Amygdala (tissue), 56 donors: ENCODE measurements at places on chromosomes 12 and 14.

DNA sequence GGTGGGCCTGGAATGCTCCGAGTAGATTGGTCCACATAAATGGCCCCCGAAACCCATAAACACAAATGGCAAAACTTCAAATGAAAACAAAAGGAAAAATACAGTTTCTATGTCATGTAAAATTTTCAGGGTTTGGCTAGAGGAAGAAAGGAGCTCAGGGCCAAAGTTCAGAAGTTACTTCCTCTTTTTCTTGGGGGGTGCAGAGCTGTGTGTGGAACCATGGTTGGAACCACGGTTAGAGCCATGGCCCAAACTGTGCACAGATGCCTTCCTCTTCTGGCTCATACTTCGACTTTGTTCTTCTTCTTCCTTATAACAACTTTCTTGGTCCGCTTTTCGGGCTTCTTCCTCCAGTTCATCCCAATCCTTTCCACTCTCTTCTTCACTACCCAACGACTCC, 51.7 kb downstream of the MGST1 start:
- DNase-seq, result no peak

DNA sequence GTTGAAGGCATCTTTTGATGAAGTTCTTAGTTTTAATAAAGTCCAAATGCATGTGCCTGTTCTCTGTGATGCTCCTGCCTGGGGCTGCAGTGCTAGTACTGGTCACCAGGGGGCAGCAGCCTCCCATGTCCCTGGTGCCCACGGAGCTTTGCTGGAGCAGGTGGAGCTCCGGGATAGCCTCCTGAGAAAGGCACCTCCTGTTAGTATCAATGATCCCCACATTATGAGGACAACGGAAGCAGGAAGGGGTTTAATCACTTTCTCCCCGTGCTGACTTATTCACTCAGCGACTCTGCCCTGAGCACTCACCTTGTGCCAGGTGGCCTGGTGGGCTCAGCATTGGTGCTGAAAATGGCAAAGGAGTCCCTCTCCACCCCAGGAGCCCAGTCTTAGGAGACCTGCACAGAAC, 123.0 kb upstream of the PZP start:
- peak; percentile 25 for DNase-seq

GRCh38 chr14:105068818-105069217, 3.6 kb upstream of the GPR132 start:
- no peak for DNase-seq

GRCh38 chr14:102517392-102518062, 8.0 kb upstream of the ANKRD9 start:
- no peak for DNase-seq

- DNase-seq, result no peak
Observed at GRCh38 chr14:79825046-79825521, 386.2 kb downstream of the DIO2 start.

DNA sequence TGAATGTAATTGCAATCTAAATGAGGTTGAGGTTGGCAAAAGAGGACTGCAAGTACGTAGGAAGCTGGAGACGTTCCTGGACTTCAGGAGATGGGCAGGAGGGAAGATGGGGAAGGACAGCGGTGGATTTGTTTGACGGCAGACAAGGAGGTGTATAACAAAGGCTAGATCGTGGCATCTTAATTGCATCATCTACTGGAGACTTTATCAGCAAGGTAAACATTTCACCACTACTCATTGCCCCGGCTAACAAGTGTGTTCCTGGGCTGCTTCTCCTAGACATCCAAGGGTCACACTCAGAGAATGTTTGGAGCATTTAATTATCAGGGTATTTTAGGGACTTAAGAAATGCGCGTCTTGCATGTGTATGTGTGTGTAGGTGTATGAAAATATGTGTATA, 128.5 kb downstream of the KCNK10 start:
- no peak for DNase-seq

GRCh38 chr12:119949145-119949544, 39.9 kb upstream of the BICDL1 start:
- no peak for DNase-seq

GRCh38 chr14:30005114-30005808, 77.6 kb upstream of the PRKD1 start:
- no peak for DNase-seq

DNA sequence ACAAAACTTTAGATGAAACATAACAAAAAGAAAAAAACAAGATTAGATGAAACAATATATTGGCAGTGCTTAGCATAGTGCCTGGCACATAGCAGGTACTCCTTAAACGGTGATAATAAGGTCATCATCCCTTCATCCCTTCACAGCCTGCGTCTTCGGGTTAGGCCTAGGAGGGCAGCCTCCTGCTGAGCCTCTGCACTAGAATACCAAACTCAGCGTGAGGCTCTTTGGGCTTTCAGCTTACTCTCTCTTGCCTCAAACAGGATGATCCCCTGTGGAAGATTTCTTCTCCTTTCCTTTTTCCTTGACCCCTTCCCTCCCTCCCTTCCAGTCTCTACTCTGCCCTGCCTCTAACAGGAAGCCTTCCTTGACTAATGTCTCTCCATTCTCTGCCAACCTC, 14.4 kb upstream of the FIGNL2 start:
- DNase-seq, result no peak

DNA sequence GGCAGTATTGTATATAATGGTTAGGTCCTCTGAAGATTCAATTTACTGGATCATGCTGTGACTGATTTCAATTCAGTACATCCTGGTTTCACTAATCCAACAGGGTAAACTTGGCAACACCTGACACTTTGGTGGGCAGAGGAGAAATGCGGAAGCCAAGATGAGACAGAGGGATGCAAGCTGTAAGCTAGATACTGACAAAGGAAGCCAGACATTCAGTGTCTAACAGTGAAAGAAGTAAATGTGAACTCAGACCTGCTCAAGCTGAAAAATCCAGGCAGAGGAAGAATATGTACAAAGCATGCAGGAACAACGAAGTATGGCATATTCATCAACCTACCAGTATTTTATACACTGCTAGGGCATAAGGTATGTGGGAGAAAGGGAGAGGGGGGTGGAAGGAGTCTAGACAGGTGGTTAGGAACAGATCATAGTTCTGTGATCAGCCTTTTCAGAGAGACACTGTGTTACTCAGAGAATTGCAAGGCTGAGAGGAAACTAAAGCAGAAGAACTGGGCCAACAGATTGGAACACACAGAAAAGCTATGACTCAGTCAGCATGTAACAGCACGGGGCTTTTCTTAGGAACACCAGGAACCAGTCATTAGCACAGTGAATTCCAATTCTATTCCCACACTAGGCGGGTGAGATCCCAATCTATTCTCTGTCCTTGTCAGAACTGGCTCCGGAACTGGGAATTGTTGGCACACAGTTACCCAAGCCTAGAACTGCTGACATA, 40.3 kb downstream of the NELL2 start:
- DNase-seq, result no peak

GRCh38 chr14:37037636-37038387, 134.6 kb downstream of the SLC25A21 start:
- DNase-seq, result no peak

DNA sequence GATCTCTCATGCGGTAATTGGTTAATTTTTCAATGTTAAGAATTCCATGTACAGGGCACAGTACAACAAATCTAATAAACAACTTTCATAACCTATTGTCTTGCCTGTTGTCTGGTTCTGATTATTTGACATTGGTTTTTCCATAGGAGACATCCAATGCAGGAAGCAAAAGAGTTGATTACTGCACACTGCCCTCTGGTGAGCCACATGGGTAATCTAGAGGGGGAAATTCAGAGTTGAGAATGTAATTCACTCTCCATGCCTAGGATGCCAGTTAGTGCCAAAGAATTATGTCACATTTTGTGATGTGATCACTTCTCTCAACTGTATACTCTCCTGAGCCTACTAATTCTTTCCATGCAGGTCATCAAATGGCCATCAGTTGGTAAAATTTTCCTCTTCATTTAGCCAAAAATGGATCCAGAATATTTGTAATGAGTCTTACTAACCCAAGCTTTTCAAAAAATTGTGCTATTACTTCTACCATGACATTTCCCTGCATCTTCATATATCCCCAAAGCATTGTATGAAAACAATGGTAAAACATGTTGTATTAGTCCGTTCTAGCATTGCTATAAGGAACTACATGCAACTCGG, 17.7 kb upstream of the CCDC91 start:
- no peak for DNase-seq

DNA sequence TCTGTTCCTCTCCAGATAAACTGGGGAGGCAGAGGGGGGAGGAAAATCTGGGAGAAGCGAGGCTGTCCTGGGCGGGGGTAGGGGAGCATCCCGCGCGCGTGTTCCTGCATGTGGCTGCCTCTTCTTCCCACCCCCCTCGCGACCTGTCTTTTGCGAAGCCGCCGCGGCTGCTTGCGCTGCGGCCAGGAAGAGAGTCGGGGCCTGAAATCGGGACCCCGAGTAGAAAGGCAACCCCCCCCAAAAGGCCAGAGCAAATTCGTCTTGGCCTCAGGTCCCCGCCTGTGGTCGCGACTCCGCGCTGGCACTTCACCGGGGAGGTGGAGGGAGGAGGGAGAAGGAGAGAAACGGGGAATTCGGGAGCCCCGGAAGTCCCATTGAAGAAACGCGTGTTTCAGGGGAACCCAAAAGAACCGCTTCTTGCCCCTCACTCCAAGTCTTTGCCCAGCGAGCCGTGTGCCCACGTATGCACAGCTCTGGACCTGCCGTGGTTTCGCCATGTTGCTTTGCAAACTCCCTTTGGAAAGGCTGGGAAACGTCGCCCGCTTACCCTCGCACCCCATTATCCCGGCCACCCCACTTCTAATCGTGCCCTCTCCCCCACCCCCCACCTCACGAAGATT, 944 bp downstream of the CCND2 start:
- no peak for DNase-seq

DNA sequence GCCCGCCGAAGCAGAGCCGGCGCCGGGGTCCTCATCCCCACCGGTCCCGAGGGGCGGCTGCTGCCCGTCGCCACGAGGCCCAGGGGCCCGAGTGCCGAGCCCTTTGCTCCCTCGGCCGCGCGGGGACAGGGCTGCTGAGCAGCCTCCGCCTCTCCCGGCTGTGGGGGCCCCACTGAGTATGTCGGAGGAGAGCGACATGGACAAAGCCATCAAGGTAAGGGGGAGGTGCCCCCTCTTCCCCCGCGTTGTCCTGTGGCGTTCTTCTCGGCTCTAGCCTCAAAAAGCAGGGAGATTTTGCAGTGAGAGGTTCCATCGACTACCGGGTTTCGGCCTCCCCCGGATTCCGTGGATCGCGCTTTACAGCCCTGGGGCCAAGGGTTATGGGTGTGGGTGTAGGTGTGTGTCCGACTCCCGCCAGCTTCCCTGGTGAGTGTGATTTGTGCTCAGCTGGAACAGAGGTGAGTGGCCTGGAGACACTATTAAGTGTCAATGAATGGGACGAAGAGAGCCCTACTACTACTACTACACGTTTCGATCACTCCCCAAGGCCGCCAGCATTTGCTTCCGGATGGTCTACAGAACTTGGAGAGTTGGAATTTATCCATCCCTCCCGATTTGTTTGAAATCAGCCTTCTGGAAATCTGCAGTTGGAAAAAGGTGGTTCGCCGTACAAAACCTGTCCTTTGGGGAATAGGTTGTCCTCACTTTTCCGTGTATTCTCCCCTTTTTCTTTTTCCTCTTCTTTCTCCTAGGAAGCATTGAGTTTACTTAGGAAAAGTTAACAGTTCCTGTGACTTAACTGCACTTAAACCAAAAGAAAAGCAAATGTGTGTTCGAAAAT, 748 bp downstream of the MAPKAPK5 start:
- DNase-seq, result no peak

GRCh38 chr12:101942250-101942605, 64.8 kb downstream of the DRAM1 start:
- no peak for DNase-seq

DNA sequence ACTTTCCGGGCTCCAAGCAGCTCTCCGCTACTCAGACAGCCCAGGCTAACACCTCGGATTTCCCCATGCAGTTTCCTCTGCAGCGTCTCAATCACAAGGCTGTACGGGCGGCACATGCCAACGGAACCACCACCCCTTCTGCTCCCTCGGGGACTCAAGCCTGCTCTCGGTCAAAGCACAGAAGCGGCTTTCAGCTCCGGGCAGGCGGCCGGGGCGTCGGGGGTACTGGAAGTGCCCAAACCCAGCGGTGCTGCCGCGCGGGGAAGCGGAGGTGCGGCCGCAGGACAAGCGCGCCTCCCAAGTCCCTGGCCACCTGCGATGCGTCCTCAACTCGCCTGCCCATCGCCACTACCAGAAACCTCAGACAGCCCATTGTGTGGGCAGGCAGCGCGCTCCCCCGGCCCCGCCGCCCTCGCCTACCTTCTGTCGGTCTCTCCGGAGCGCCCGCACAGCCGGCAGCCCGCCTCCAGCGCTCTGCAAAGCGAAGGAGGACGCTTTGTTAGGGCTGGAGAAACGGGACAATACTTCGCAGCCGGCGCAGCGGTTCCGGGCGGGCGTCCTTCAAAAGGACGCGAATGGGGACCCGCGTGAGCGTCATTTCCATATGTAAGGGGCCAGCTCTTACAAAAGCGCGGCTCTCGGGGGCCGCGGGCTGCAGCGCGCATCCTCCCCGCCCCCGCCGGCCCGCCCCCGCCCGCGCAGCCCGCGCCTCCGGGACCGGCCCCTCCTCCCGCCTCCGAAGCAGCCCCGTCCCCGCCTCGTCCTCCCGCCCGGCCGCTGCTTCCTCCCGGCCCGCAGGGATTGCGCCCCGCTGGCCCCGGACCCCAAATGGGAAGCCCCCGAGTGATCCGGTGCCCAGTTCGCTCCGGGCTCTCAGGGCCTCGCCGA, 674 bp downstream of the NIN start:
- DNase-seq, result no peak

- no peak for DNase-seq
Observed at GRCh38 chr12:109192358-109192757, 76.0 kb downstream of the ACACB start.

DNA sequence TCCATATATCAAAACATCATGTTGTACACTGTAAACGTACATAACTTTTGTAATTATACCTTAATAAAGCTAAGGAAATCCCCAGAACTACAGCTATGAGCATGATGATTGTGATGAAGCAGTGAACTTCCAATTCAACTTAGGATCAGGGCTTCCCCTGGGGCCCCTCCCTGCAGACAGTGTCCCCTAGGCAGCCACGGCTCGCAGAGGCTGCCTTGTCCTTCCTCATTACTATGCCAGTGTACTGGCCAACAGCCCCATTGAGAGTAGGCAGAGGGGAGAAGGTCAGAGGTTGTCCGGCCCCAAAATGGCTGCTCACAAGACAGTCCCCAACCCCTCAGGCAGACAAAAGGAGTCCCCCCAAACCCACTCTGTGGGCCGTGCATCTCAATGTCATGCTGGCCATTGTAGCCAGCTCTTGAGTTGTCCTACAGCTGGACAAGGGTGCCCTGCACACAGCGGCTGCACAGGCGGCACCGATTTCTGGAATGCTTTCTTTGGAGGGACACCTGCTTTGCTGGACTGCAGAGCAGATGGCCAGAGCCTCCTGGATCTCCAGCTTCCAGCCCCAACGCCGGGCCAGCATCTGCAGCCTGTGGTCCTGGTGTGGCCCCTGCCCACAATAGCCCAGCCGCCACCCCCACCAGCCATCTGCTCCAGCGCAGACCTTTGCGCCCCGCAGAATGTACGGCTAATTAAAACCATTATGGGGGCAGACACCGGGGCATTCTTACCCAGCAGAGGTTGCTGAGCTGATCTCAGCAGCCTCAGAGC, 46.1 kb downstream of the NIN start:
- no peak for DNase-seq

- DNase-seq, result no peak
Observed at GRCh38 chr12:75439048-75439447, 41.5 kb upstream of the GLIPR1 start.

- no peak for DNase-seq
Observed at GRCh38 chr12:40216516-40217288, 8.1 kb upstream of the LRRK2 start.
